Adrenal gland (tissue), 19 donors: ENCODE measurements at places on chromosomes 7 and 10.

- no peak for DNase-seq
These were observed 81.5 kb upstream of the GNAI1 start for GRCh38 chr7:80053124-80053523.

- DNase-seq = no peak
These were observed 92.3 kb downstream of the MAD1L1 start for GRCh38 chr7:2140216-2141020.

DNA sequence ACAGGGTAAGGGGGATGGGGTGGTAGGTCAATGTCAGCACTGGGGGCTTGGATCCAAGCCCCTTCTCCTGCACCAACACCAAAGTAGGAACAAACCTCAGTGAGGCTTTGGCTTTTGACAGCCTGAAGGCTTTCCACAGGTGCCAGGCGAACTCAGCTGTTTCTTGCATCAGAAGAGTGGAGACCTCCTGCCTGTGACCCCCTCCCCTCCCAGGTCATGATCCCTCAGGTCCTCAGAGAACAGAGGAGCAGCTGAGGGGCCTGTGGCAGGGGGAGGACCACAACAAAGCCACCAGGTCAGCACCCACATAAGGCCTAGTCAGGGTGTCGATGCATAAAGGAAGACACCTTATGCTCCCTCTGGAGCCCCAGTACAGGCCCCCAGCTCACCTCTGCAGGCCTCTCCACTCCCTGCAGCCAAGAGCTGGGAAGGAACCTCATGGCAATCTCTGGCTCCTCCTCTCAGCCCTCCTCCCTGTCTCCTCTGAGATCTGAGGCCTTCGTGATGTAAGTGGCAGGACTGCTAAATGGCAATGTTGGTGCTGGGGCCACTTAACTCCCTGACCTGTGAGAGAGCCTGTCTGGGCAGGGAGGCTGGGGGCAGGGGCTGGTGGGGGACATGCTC, 19.1 kb upstream of the PRRT4 start:
- no peak for DNase-seq

- no peak for DNase-seq
These were observed 80.8 kb upstream of the KLF14 start for GRCh38 chr7:130814778-130815335.

DNA sequence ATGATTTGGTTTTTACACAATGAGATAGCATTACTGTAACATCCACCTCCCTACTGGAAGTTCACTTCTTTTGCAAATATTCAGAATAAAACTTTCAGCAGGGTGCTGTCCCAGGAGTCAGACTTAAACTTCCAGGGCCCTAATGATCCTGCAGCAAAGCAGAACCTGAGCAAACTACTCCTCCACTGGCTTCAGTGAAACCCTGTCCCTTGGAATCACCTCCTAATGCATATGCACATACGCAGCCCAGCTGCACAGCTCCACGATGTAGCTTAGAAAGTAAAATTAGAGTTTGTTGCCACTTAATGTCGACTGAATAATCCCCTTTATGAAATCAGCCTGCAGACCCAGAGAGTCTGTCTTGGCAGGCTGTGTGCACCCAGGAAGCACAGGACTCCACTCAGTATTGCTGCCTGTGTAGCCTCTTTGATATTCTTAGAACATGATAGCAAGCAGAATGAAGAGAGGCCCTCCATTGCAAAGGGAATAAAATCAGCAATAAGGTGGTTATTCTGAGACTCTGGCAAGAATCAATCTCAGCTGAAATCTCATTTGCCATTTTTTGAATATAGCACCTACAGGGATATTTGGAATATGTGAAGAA, 1.6 kb downstream of the NPSR1 start:
- DNase-seq = no peak
